ENCODE measurements at places on chromosomes 5 and 9. TPM values are rescaled to one million over a fixed set of nuclear protein-coding genes. Genes with fewer than 3 reads are reported as not detected.
A peak's percentile ranks its signal among the peaks of the same experiment; 100 is the strongest.

SPINK4 gene
- 2.6 TPM for polyA plus RNA-seq

ARID3C gene
- not detected for polyA plus RNA-seq

PRR16 gene
- polyA plus RNA-seq: 11.9 TPM

MEF2C gene
- 25.2 TPM for polyA plus RNA-seq

ADRA1B gene
- polyA plus RNA-seq: 0.29 TPM

PCDHGA8 gene
- polyA plus RNA-seq: 0.25 TPM

SPINK7 gene
- polyA plus RNA-seq: not detected

C7 gene
- polyA plus RNA-seq: 609 TPM

MYMK gene
- not detected for polyA plus RNA-seq

PFN3 gene
- not detected for polyA plus RNA-seq

FOXD4L4 gene
- polyA plus RNA-seq: not detected

DNA sequence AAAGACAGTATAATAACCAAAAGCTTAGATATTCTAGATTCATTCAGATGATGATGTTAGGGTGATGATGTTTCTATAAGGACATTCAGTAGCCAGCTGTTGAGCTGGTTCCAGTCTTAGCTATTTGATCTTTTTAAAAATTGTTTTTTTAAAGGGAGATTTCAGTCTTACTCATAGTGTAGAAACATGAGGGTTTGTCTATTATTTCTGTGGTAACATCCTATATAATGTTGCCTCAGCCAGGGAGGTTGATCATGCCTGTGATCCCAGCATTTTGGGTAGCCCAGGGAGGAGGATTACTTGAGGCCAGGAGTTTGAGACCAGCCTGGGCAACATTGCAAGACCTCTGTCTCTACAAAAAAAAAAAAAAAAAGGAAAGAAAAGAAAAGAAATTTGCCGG lies 167.8 kb downstream of the DOCK2 start:
- no peak for DNase-seq

GRCh38 chr5:141734501-141735229 lies 52.6 kb upstream of the ARAP3 start:
- DNase-seq: no peak

- DNase-seq: no peak
These were observed 20.8 kb downstream of the DAB2IP start for GRCh38 chr9:121672213-121672612.

DNA sequence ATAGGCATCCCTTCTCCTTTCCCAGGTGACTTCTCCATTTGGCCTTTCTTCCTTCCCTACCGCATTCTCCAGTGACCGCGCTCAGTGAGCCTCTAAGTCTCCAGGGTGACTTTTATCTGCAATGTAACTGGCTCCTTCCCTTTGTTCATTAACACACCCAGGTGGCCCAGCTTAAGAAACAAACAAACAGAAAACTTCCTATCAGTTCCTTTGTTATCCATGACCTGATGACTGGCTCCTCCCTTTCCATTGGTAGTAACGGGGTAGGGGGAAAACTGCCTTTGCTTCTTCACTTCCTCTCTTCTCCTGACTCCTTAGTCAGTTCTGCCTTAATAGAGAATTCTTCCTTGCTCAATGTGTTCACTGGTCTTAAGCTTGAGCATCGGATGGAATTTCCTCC lies 7.0 kb upstream of the SH3GL2 start:
- DNase-seq: no peak

DNA sequence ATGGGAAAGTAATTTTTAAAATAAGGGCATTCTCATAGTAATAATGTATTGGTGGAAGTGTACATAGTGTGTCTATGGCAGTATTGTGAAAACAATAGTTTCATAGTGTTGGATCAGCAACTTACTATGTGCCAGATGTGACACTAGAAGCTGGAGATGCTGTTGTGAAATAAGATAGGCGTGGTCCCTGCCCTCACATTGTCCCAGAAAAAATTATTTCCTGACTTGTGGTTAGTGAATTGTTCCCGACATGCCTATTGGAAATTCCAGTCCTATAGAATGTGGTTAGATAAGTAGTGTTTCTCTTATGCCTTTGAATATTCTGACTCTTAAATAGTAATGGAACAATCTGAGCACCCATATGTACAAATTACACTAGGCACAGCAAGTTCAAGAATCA lies 55.3 kb upstream of the MTAP start:
- no peak for DNase-seq

- DNase-seq: no peak
These were observed 98.5 kb downstream of the INSYN2B start for GRCh38 chr5:169881702-169882303.

GRCh38 chr5:68000805-68001204 lies 214.8 kb upstream of the PIK3R1 start:
- no peak for DNase-seq

DNA sequence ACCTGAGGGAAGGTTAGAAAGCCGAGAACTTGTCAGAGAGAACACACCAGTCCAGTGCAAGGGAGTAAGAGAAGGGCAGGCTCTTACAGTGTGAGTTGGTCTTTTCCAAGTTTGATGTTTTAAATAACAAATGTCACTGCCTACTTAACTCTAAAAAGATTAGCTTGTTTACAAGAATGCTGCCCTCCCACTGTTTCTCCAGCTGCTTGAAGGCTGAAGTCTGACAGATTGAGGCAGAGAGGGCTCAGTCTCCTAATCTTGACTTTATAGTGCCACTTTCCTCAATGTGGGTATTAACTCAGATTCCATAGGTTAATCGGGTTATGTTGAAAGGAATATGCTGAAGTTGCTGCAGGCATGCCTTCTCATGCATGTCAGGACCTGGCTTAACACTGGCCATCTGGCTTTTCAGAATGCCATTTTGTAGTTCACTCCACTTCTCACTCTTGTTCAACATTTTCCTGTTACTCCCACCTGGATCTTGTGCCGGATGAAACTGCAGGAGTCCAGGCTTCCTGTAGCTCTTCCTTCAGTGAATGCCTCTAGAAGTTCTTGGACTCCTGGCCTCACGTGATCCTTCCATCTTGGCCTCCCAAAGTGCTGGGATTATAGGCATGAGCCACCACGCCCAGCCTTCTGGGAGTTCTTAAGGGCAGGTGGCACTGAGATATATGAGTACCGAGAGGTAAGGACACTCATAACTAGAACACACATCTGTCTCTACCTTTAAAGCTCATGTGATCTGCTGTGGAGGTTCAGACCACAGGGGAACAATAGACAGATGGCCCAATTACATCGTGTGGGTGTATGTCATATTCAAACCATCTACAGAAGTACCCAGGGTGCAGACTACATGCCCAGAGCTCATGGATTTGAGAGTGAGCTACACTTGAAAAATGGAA lies 249.7 kb downstream of the ARHGAP26 start:
- no peak for DNase-seq

GRCh38 chr5:72055636-72056035 lies 51.6 kb upstream of the MAP1B start:
- DNase-seq: no peak

DNA sequence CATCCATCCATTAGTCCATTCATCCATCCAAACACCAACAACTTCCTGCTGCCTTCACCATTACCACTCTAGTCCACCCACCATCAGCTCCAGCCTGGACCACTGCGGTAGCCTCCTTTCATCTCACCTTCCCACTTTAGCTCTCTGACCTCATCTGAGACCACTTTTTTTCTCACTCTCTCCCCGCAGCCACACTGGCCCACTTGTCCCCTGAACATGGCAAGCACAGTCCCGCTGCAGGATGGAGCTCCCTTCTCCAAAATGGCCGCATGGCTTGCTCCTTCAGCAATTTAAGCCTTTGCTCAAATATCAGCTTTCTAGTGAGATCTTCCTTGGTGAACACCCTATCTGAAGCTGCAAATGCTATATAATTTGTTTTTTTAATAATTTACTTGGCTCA lies 11.1 kb downstream of the CSF1R start:
- no peak for DNase-seq

- DNase-seq: no peak
These were observed 135.2 kb downstream of the PTTG1 start for GRCh38 chr5:160556846-160557245.

GRCh38 chr9:69421908-69422801 lies 97.1 kb downstream of the ENTREP1 start:
- peak; percentile 50 for DNase-seq

GRCh38 chr9:99181621-99182020 lies 40.1 kb downstream of the ALG2 start:
- no peak for DNase-seq

DNA sequence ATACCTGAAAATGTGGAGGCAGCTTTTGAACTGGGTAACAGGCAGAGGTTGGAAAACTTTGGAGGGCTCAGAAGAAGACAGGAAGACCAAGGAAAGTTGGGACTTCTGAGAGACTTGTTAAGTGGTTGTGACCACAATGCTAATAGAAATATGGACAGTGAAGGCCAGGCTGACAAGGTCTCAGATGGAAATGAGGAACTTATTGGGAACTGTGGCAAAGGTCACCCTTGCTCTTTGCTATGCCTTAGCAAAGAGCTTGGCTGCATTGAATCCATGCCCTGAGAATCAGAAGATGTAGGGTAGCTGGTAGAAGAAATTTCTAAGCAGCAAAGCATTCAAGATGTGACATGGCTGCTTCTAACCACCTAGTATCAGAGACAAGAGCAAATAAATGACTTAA lies 244.4 kb upstream of the ADRA1B start:
- DNase-seq: no peak

DNA sequence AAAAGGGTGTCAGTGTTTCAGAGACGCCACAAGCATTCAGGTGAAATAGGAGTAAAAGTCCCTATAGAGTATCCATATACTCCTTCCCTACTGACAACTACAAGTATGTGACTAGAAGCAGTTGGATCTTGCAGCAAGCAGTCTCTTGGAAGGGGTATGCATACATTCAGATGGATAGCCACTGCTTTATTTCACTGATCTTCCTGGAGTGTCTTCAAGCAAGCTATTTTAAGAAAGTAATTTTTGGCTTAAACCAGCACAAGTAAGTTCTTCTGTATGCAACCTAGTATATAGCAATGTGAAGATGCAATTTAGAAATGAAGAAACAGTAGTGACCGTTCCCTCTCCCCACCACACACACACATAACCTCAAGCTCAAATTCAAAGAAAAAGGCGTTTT lies 446.8 kb upstream of the CDH18 start:
- DNase-seq: no peak

DNA sequence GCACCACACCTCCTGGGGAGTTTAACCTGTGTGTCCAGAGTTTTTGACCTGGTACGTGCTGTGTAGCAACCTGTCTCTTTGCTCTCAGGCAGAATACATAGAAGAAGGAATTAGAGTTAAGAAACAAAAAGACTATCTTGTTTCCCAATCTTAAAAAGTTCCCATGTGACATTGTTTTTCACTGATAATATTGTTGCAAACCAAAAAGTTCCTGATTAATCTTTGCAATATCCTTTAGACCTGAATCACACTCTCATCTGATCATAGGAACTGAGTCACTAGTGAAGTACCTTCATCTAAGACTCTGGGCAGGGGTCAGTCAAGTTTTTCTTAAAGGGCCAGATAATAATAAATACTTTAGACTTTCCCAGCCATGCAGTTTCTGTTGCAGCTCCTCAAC lies 35.1 kb downstream of the BASP1 start:
- no peak for DNase-seq

DNA sequence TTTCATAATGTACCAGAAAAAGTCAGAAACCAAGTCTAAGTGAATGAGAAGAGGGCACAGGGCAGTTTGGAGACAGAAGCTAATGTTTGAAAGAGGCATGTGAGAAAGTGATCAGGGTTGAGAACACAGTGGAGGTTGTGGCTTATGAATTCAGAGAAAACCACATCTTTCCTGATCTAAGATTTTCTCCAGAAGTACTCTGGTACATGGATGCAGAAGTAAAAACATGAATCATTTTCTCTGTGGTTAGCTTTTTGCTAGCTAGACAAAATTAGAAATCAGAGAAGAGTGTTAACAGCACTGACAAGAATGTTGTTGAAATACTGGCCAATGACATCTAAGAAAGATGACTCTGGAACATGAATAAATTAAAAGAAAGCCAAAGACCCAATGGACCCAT lies 541.1 kb downstream of the DNAH5 start:
- DNase-seq: no peak

- no peak for DNase-seq
These were observed 204.7 kb downstream of the ARRDC3 start for GRCh38 chr5:91178461-91178860.

DNA sequence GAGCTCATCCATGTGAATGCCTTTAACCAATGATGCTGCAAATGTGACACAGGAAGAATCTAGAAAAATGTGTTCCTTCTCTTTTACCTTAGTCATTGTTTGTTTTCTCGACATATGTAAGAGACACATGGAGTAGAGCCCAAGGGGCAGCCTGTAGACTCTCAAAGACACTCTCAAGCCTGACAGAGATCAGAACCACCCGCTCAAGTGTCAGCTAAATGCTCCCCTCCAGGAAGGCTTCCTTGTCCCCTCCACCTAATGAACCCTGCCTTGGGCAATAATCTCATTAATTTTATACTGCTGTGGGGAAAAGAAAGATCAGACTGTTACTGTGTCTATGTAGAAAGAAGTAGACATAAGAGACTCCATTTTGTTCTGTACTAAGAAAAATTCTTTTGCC lies 157.4 kb downstream of the MUSK start:
- DNase-seq: no peak

GRCh38 chr9:33443464-33444154 lies 3.8 kb downstream of the AQP3 start:
- no peak for DNase-seq

DNA sequence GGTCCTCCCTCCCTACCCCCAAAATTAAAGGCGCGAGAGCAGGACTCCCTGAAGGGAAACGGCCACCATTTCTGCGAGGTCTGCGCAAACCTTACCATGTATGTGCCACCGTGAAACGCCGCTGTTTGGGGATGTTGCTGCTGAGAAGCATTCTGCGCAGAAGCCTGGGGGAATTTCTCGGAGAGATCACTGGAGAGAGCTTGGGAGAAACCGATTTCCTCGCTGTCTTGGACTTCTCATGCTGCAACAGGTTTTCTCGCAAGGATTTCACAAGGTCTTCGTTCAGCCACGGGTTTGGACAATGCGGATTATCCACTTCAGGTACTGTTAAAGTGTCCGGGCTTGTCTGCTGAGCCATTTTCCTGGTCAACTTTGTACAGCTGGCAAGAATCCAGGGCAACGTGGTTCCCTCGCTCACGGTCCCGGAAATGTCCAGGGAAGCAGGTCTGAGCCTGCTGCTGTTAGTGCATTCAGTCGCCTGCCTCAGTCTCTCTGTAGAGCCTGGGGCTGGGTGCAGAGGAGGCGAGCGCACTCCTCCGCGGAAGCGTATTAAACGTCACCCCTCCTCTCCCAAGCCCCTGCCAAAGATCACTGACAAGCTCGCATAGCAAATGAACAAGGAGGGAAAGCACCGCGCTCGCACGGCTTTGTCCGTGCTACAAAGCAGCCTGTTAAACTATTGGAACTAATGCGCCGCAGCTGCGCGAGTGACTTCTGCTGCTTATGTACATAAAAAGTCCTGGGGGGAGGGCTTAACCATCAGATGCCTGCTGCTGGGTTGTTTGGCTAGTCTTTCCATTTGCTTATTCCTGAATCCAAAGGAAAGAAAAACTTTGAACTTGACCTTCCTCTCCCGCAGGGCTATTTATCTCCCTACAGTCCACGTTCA lies 125.1 kb downstream of the PDE4D start:
- DNase-seq: peak; percentile 69

DNA sequence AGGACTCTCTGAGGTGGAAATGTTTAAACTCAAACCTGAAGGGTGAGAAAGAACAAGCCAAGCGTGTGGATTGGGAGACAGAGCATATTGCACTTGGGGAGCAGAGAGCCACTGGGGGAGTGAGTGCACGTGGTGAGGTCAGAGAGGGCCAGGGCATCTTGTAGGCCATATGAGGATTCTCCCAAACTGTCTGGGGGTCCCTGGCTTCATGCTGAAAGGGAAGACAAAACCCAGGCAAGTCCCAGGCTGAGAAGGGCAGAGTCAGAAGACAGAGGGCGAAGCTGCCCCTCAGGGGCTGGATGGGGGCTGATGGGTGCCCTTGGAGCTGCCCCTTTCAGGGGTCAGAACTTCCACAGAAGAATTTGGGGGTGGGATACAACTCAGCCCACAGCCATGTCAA lies 215.3 kb upstream of the S1PR3 start:
- no peak for DNase-seq

All from urinary bladder (tissue), 4 donors.